ENCODE measurements at places on chromosomes 2 and 18.
A peak's percentile ranks its signal among the peaks of the same experiment; 100 is the strongest.

DNA sequence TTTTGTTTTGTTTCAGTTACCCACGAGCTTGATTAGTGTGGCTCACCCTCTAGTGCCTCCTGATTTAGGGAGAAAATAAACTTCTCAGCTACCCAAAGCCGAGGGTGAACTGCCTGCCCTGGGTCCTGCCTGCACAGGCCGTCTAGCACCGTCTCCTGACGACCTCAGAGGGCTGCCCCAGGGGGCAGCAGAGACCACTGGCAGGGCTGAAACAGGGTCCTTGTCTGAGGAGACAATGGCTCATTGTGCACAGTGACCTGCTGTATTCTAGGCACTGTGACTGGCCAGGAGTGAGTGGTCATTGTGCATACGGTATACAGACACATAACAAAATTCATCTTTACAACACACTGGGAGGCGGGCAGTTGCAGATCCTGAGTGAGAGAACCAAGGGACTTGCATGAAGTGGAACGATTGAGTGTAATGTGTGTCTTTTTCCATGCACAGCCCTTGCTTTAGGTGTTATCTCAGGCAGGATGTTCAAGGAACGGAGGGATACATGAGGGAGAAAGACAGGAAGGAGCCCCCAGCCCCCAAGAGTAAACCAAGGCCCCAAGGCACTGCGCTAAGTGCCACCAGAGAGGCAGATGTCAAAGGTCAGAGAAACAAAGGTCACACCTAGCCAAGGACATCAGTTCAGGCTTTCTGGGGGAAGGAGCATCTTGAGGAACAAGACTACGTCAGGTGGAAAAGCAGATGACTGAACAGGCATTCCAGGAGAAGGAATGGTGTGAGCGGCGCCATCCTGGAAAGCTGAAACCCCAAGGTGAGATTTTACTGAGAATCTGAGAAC is 421.3 kb downstream of the LPIN1 start:
- peak; percentile 29 for DNase-seq

DNA sequence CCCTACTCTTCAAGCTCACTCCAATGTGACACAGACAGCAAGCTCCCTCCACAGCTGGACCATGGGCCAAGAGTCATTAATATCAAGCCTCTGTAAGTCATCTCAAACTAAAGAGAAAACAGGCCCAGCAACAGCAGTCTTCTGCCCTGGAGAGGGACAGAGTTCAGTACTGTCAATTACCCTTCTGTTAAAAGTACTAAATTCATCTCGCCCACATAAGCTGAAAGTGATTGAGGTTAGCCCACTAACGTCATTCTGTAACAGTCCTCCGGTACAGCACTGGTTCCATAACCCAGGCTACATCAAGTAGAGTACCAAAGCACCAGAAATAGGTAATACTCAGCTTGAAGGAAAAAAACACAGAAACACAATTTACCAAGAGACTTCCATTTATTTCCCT is 25.9 kb downstream of the THADA start:
- no peak for DNase-seq

DNA sequence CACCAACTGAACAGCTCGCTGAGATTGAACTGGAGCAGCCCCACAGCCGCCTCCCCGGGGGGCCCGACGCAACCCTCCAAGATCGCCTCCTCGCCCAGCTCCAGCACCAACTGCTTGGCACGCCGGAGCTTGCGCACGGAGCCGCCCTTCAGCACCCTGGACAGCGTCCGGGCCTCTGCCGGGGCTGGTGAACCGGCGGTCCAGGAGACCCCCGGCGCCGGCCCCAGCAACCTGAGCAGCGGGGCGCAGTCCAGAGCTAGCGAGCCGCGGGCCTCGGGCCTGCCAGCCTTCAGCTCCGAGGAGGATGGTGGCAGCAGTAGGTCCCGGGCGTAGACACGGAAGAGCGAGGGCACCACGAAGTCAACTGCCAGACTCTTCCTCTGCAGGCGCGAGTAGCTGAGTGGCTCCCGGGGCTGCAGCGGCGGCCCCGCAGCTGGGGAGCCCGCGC is 1.2 kb downstream of the ALK start:
- peak; percentile 57 for DNase-seq

- no peak for DNase-seq
These were observed 94.2 kb upstream of the STPG4 start for GRCh38 chr2:47249157-47249900.

DNA sequence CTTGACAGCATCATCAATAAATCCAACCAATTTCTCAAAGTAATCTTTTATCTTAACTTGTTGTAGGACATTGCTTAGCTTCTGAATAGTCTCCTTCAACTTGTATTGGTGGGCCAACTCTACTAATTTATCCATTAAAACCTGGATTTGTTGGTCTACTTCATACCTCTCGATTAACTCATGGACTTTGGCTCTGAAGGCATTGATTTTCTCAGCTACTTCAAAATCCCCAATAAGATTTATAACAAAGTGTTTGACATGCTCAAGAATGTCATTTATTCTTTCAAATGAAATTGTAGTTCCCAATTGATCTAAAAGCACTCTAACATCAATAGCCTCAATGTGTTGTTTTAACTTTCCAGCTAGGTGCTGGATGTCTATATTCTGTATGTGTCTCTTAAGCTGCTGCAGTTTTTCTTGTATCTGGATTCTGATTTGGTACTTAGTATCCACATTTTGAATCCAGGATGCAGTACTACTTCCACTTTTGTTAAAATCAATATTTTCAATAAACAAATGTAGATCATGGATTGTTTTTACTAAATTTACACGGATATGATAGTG is 34.1 kb downstream of the APOB start:
- no peak for DNase-seq

DNA sequence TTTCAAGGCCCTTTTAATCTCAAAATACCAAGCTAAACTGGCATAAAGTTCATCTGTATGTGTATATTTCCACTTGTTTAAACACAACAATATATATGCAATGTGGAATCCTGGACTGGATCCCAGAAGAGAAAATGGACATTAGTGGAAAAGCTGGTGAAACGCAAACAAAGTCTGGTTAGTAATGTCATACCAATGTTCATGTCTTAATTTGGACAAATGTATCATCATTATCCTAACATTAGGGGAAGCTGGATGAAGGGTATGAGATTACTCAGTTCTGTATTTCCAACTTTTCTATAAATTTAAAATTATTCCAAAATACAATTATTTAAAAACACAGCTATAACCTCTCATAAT is 3.8 kb downstream of the SP3 start:
- DNase-seq = peak; percentile 19

DNA sequence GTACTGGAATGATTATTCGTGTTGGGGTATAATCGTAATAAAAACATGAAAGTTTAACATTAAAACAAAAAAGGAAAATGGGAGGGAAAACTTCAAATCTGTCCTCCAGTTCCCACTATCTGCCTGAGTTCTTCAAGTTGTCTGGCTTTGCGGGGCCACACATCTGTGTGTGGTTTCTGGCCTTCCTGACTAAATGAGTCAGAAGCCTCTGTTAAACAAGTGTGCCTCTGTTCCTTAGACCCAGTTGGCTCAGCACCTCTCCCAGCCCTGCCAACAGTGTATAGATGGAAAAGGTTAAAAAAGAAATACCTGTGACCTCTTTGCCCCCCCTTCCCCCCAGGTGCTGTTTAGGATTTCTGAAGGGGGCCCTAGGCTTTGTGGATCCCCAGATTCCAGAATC is 30.2 kb downstream of the XDH start:
- DNase-seq = no peak
